A375 (cell line): ENCODE measurements at places on chromosomes 13 and 19. TPM values are rescaled to one million over a fixed set of nuclear protein-coding genes. Genes with fewer than 3 reads are reported as not detected.

The FBXO17 gene
- total RNA-seq, result 23.3 and 31.7 TPM in 2 replicates

The MYO16 gene
- total RNA-seq, result 0.69 and 1.0 TPM in 2 replicates

The SLAIN1 gene
- total RNA-seq, result 5.5 and 11.5 TPM in 2 replicates

The STARD13 gene
- 35.3 and 48.6 TPM in 2 replicates for total RNA-seq

The MATK gene
- not detected in 2 replicates for total RNA-seq

The RSPH6A gene
- total RNA-seq, result 0.41 TPM in 1 of 2 replicates, not detected in the other

The ICAM3 gene
- 12.8 and 19.7 TPM in 2 replicates for total RNA-seq

The LACC1 gene
- total RNA-seq, result 2.5 and 2.9 TPM in 2 replicates

The PNMA8B gene
- 0.04 TPM in 1 of 2 replicates, not detected in the other for total RNA-seq

The SPACA6 gene
- 3.8 and 8.1 TPM in 2 replicates for total RNA-seq

The PGLYRP1 gene
- total RNA-seq, result not detected in 2 replicates

The TBC1D4 gene
- 16.9 and 22.0 TPM in 2 replicates for total RNA-seq

The COX7A1 gene
- total RNA-seq, result not detected in 2 replicates

The GRIN3B gene
- not detected in 2 replicates for total RNA-seq

The ZNF564 gene
- total RNA-seq, result 3.4 TPM in 2 replicates

The TNNI3 gene
- total RNA-seq, result 1.2 TPM in 1 of 2 replicates, not detected in the other

The GJB6 gene
- not detected in 2 replicates for total RNA-seq

The ZNF837 gene
- 5.1 and 6.8 TPM in 2 replicates for total RNA-seq

The CNMD gene
- not detected in 2 replicates for total RNA-seq

The CGB7 gene
- total RNA-seq, result not detected in 2 replicates
